Stimulated activated CD8-positive, alpha-beta memory T cell treated with anti-CD3 and anti-CD28 coated beads, Interleukin-4, amount 100 ng/mL, for 24 hours (primary cell): ENCODE measurements at places on chromosomes 11 and 22.

- no peak for DNase-seq
These were observed 308.4 kb downstream of the BRD1 start for GRCh38 chr22:49519117-49519737.

GRCh38 chr11:5818245-5818886 lies 9.6 kb downstream of the OR52N2 start:
- no peak for DNase-seq

- DNase-seq = no peak
These were observed 120.9 kb downstream of the ME3 start for GRCh38 chr11:86551288-86552092.

DNA sequence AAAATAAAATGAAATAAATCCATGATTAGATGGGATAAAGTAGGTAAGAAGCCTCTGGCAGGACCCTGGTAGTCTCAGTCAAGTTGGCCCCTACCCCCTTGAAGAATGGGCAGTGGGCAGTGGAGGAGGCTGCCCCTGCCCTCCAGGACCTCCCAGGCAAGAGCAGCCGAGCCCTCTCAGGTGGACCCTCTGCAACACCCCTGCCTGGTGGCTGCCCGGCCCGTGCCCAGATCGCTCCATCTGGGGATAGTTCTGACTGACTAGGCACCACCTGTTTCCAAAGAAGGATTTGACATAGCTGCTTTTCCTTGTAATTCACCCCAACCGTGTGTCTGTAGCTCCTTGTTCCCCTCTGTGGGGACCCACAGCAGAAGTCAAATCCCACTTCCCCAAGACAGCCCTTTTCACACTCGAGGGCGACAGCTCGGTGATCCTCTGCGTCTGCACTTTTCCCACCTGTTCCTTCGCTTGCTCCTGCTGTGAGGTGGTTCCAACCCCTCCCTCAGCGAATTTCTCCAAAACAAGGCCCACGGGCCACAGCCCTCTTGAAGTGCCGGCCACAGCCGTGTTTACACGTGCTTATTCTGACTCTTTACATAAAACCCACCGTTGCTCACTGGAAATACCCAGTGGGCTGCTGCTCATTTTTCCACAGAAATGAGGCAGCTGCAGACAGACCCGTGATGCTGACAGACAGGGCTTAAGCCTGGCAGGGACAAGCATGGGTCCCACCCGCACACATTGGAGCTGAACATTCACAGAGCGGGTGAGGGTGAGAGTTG lies 5.5 kb upstream of the TMPRSS13 start:
- DNase-seq = no peak
